ENCODE measurements at places on chromosomes 6 and 20.

- DNase-seq, result no peak
These were observed 159.9 kb downstream of the CD83 start for GRCh38 chr6:14277405-14277930.

- no peak for DNase-seq
These were observed 339.9 kb upstream of the AGPAT4 start for GRCh38 chr6:161613711-161614110.

DNA sequence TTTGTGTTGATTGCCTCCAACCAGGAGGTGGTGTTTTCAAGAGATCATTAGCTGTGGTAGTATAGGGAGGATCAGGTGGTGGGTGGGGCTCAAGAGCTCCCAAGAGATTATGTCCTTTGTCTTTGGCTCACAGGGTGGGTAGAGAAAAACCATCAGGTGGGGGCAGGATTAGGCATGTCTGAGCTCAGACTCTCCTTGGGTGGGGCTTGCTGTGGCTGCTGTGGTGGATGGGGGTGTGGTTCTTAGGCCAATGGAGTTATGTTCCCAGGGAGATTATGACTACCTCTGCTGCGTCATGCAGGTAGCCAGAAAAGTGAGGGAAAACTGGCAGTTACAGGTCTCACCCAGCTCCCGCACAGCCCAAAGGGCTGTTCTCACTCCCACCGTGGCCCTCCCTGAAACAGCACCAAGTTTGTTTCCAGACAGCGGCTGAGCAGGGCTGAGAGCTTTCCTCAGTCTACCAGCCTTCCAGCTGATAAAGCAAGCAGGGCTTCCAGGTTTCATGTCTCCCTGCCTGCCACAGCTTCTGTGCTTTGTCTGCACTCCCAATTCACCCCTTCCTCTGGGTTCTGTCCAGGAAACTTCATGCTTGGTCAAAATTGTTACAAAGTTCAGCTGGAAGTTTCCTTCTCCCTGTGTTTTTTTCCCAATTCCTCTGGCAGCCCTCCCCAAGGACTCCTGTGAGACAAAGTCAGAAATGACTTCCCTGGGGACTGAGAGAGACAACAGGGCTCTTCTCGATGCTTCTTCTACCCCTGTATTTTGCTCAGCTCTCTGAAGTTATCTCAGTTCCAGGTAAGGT is 481.1 kb upstream of the MAN1A1 start:
- no peak for DNase-seq

- no peak for DNase-seq
These were observed 1.0 kb downstream of the IGF2R start for GRCh38 chr6:159969921-159970320.

DNA sequence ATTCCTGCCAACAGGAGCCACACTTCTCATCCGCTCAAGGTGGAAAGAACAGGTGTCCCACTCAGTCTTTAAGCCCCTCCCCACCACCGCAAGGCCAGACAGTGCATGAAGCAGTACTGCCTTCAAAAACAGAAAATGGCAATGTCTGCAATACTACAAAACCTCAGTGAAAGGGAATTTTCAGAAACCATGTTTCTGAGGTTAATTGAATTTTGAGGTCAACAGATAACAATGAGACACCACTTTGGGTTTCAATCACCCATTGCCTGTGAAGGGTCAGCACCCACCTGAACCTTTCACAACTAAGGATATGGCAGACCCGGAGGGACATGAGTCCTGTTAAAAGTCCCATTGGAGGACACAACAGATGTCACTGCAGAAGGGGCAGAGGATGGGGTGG is 13.0 kb downstream of the ZC3H12D start:
- no peak for DNase-seq

DNA sequence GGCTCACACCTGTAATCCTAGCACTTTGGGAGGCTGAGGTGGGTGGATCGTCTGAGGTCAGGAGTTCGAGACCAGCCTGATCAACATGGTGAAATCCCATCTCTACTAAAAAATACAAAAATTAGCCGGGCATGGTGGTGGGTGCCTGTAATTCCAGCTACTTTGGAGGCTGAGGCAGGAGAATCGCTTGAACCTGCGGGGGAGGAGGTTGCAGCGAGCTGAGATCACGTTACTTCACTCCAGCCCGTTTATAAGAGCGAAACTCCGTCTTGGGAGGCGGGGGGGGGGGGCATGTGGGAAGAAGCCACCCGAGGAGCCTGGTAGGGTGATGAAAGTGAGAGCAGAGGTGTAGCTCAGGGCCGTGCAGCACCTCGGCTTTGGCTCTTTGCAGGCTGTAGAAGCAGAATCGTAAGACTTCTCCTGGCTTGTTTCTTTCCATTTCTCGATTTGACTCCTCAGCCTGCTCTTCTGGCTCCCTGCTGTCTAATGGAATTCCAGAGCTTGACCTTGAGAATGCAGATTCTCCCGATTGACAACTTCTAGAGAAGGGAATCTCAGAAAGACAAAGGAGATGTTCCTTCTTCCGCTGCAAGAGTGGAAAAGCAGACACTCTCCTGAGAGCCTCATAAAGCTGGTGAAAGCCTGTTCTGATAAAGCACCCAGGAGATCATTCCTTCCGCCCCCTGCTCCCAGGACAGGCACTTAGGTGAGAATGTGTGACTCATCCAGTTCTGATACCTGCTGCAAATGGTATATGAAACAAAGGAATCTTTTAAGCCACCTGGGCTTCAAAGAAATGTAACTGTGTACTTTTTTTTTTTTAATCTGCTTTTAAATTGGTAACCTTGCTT is 26.0 kb upstream of the PPP1R16B start:
- no peak for DNase-seq

GRCh38 chr6:34020807-34021553 is 124.9 kb downstream of the GRM4 start:
- DNase-seq, result no peak

- no peak for DNase-seq
These were observed 224.9 kb downstream of the PHACTR1 start for GRCh38 chr6:12941422-12941821.

- DNase-seq, result no peak
These were observed 25.0 kb downstream of the TTBK1 start for GRCh38 chr6:43268355-43268700.

DNA sequence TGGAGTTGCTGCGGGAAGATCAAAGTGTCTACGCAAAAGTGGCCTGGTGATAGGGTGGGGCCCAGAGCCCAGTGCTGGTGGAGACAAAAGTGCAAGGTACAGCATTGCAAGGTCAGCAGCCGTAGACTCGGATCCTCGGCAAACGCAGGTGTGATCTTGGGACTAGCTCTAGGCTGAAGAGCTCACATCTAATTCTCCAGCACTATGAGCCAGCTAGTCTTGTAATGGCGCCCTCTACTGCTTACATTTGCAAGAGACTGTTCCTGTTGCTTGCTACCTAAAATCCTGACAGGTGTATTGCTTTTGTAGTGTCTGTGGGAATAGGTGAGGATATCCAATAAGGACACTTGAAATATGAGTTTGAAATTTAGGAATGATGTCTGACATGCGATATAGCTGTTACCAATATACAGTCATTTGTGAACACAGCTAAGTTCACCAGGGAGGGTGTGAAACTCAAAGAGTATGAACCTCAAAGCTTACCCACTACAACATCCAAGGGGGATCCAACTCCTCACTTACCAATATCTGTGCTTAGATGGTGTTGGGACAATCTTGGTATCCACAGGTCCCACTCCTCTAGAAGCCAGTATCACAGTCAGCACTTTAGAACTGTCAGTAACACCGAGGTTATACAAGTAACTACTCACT is 58.4 kb downstream of the PDE7B start:
- DNase-seq, result no peak

DNA sequence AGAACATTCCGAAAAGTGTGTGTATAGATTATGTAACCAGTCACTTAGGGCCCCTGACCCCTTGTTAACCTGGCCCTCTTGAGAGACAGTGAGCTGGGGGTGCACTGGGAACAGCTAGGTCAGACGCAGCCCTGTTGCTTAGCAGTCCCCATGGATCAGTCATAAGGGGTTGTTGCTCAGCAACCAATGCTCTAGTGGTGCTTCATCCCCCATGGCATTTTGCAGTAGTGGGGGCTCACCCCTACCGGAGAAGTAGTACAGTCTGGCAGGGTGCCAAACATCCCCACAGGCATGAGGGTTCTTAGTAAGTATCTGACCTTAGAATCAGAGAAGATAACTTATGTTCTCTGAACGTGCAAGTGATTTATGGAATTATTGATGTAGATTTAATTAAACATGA is 12.3 kb downstream of the PKIB start:
- no peak for DNase-seq

DNA sequence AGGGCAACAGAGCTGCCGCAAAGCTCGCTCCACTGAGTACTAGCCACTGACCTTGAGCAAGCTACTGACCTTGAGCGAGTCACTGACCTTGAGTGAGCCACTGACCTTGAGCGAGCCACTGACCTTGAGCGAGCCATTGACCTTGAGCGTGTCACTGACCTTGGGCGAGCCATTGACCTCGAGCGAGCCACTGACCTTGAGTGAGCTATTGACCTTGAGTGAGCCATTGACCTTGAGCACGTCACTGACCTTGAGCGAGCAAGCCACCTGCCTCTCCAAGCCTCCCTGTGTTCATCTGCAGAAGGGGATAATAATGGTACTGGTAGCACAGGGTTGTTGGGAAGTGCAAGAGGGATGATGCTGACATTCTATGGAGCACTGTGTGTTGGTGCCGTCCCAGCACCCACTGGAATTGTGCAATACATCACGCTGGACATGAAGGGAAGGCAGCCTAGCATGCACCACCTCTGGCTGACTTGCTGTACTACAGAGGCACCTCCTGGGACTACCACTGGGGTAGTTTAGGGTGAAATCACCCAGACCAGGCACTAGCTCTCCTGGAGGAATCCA is 60.2 kb downstream of the CTCFL start:
- DNase-seq, result no peak

GRCh38 chr6:88134575-88134974 is 31.6 kb downstream of the CNR1 start:
- DNase-seq, result no peak

GRCh38 chr20:61581825-61582188 is 329.7 kb downstream of the CDH4 start:
- DNase-seq, result no peak

DNA sequence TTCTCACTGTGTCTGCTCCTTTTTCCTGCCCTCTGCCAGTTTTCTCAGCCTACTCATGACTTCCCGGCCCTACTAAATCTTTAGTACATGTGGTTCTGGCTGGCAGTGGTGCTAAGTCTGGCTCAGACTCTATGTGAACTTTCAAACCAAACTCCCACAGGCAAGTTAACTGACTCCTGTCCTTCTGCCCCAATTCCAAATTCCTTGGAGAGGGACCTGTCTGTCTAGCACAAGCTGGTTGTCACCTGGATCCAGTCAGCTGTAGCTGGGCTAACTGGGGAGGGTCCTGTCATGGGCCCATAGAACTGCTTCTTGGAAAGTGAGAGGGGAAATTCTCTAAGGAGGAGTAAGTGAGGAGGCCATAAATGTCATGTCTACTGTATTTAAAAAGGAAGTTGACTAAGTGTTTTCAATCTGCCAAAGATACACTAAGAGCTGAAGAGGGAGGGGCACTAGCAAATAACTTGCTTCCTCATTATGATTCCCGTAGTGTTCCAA is 240.1 kb downstream of the KCNQ5 start:
- no peak for DNase-seq

- no peak for DNase-seq
These were observed 86.5 kb downstream of the LYRM4 start for GRCh38 chr6:5174244-5174643.

DNA sequence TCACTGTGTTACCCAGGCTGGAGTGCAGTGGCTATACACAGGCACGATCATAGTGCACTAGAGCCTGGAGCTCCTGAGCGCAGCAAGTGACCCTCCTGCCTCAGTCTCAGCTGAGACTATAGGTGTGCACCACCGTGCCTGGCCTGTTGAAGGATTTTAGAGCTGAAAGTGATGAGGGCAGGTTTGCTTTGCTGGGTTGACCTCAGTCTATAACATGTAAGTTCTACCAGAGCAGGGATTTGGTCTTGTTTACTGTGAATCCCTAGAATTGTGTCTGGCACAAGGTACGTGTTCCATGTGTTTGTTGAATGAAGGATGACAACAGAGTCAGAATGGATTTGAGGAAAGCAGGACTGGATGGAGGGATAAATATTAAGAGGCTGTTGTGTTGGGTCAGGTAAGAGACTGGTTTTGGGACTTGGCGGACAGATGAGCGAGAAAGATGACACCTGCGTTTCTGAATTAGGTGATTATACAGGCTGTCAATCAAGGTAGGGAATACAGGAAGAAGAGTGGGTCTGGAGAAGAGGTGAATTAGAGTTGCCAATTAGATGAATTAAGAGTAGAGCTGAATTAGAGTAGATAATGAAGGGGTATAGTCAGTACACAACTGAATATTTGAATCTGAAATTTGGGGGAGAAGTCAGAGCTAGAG is 6.5 kb downstream of the ASXL1 start:
- DNase-seq, result no peak

DNA sequence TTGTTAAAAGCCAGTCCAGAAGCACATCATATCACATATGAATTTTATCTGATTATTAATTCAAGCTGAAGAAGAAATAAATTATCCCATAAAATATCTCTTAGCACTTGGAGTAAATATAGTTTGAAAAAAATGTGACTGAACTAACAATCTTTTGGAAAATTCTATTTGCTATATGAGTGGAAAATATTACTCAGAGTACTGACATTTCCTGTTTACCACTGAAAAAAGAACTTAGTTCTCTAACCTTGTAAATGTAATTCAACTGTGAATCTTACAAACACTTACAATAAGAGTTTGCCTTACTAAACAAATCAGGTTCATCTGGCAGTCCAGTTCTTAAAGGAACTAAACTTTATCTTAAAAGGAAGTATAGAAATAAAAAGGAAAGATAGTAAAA is 44.2 kb downstream of the MOXD1 start:
- DNase-seq, result no peak

GRCh38 chr6:30814146-30815040 is 69.9 kb upstream of the DDR1 start:
- DNase-seq, result peak; percentile 34

GRCh38 chr6:135743476-135743875 is 108.0 kb upstream of the PDE7B start:
- DNase-seq, result no peak

GRCh38 chr6:158894193-158894592 is 75.0 kb upstream of the EZR start:
- DNase-seq, result no peak

DNA sequence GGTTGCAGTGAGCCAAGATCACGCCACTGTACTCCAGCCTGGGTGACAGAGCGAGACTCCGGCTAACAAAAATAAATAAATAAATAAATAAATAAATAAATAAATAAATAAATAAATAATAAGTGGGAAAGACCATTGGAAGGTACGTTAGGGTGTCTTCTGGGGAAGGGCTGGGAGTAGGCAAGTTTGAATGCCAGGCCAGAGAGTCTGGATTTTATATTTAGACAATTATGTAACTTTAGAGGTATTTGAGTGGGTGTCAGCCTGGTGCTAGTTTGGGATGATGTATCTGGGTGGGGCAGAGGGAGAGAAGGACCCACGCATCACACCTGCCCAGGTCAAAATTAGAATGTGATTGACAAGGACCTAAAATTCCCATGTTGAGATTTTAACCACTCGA is 108.5 kb upstream of the PRND start:
- DNase-seq, result no peak
